ENCODE measurements at places on chromosomes 7 and 10. TPM values are rescaled to one million over a fixed set of nuclear protein-coding genes. Genes with fewer than 3 reads are reported as not detected.

GRCh38 chr7:35260246-35260645, 6.3 kb upstream of the TBX20 start:
- no peaks in the 10 kb centered on the region for H3K4me1 ChIP-seq
- no peak for DNase-seq
- no peak overlapping the region for H3K4me3 ChIP-seq
- H3K27me3 ChIP-seq, result no peaks in the 10 kb centered on the region
- H3K27ac ChIP-seq, result no peak overlapping the region
- no peaks in the 10 kb centered on the region for H3K36me3 ChIP-seq

DNA sequence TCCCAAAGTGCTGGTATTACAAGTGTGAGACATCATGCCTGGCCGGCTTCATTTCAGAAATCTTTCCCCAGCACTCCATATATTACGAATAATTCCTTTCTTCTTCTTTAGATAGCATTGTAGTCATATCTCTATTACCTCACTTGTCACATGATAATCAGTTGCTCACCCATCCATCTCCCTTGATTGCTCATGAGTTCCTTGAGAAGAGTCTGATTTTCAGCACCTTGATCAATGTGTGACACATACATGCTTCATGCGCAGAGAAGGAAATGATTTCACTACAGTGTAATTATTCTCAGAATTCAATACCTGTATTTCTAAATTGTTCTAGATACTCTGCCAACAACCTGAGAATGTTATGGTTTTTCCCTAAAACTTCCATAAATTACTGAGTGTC, 26.7 kb upstream of the GGCT start:
- no peak overlapping the region for H3K27ac ChIP-seq
- no peak for DNase-seq
- no peaks in the 10 kb centered on the region for H3K27me3 ChIP-seq
- no peaks in the 10 kb centered on the region for H3K4me1 ChIP-seq

DNA sequence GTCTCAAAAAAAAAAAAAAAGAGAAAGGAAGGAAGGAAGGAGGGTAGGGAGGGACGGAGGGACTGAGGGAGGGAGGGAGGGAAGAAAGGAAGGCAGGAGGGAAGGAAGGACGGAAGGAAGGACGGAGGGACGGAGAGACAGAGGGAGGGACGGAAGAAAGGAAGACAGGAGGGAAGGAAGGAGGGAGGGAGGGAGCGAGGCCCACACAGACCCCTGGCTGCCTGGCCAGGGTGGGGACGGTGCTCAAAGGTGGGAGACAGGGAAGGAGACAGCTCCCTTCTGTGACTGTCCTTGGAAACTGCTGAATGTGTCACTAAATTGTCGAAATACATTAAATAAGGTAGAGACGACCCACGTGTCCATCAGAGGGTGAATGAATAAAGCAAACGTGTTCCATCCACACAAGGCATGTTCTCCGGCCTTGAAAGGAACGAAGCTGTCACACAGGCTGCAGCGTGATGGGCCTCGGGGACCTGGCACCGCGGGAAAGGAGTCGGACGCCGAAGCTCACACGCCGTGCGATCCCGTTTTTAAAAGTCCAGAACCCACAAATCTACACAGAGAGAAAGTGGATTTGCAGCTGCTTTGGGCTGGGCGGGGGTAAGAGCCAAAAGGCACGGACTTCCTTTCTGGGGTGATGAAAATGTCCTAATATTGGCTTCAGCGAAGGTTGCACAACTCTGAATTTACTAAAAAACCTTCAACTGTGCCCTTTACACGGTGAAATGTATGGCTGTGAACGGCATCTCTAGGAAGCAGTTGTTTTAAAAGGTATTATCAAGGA, 23.3 kb downstream of the ADAP1 start:
- H3K36me3 ChIP-seq, result no peaks in the 10 kb centered on the region
- no peaks in the 10 kb centered on the region for H3K4me1 ChIP-seq
- H3K4me3 ChIP-seq, result no peak overlapping the region
- peak; percentile 41 for DNase-seq
- H3K27ac ChIP-seq, result no peak overlapping the region

- no peaks in the 10 kb centered on the region for H3K36me3 ChIP-seq
- no peak overlapping the region for H3K4me3 ChIP-seq
- H3K27ac ChIP-seq, result no peak overlapping the region
- no peak for DNase-seq
- no peaks in the 10 kb centered on the region for H3K27me3 ChIP-seq
Observed at GRCh38 chr10:130369645-130370381, 233.6 kb downstream of the GLRX3 start.

DNA sequence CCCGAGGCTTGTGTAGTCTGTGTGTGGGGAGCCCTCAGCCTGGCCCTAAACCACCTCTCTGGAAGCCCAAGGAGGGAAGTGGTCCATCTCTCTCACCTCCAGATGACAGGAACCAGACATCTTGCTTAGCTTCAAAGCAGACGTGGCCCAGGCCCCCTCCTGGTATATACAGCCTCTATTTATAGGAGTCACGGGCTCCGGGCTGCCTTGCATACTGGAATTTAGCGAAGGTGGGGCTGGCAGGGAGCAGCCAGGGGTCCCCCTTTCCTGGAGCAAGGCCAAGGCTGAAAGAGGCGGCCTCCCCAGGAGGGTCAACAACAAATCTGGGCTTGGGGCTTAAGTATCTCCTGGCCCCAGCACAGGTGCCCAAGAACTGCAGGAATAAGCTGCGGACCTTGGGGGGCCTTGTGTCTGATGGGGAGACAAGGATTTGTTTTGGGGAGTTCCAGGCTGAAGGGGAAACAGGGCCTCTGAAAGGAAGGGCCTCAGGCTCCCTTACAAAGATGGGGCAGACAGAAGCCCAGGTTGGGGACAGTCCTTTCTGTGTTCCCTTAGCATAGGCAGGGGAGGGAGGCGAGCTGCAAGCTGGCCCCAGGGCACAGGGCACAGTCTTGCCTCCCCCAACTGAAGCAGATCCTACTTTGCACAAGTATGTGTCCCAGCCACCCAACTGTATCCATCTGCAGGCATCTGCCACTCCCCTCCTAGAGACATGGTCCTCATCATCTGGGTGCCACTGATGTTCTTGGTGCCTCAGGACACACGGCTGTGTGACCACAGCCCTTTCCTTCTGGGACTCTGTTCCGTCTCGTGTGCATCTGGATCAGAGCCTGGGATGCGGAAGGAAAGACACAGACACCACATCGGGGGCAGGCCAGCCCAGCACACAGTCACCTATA, 11.9 kb downstream of the ZCCHC24 start:
- H3K27me3 ChIP-seq, result no peaks in the 10 kb centered on the region
- no peak overlapping the region for H3K27ac ChIP-seq

- H3K36me3 ChIP-seq, result no peaks in the 10 kb centered on the region
- no peak overlapping the region for H3K27ac ChIP-seq
- H3K4me3 ChIP-seq, result no peak overlapping the region
- H3K27me3 ChIP-seq, result no peaks in the 10 kb centered on the region
- no peak for DNase-seq
Observed at GRCh38 chr7:144720149-144720548, 115.7 kb downstream of the TPK1 start.

- no peak for DNase-seq
- no peak overlapping the region for H3K27ac ChIP-seq
- H3K4me1 ChIP-seq, result no peaks in the 10 kb centered on the region
Observed at GRCh38 chr7:150977382-150978125, 567 bp downstream of the KCNH2 start.

DNA sequence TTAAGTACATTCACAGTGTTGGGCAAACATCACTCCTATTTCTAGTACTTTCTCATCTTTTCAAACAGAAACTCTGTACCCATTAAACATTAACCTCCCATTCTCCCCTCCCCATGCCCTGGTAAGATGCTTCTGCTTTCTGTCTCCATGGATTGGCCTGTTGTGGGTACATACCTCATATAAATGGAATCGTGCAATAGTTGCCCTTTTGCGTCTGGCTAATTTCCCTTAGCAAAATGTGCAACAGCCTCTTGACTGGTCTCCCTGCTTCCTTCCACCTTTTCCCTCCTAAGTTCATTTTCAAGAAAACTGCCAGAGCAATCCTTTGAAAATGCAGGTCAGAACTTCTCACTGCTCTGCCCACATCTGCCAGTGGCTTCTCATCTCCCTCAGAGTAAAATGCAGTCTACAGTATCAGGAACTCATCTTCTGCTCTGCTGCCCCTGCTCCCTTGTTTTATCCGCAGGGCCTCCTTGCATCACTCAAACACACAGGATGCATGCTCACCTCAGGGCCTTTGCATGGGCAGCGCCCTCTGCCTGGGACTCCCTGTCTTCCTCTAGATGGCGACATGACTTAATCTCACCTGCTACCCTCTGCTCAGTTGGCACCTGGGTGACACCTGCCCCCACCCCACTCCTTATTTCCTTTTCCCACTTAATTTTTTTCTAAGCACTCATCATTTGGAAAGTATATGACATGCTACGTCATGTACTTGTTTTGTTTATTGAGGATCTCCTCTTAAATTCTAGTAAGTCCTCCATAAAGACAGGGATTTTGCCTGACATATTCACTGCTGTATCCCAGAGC, 44.3 kb upstream of the ECHDC3 start:
- no peaks in the 10 kb centered on the region for H3K27me3 ChIP-seq
- no peak overlapping the region for H3K4me3 ChIP-seq
- no peaks in the 10 kb centered on the region for H3K4me1 ChIP-seq
- no peaks in the 10 kb centered on the region for H3K36me3 ChIP-seq
- H3K27ac ChIP-seq, result no peak overlapping the region
- no peak for DNase-seq

- H3K36me3 ChIP-seq, result no peaks in the 10 kb centered on the region
- no peak for DNase-seq
- no peak overlapping the region for H3K4me3 ChIP-seq
- no peaks in the 10 kb centered on the region for H3K4me1 ChIP-seq
Observed at GRCh38 chr7:77685233-77685632, 11.0 kb upstream of the RSBN1L start.

GRCh38 chr7:27846388-27846787, 106.4 kb downstream of the TAX1BP1 start:
- H3K36me3 ChIP-seq, result no peaks in the 10 kb centered on the region
- no peak for DNase-seq
- H3K4me1 ChIP-seq, result no peaks in the 10 kb centered on the region
- no peaks in the 10 kb centered on the region for H3K27me3 ChIP-seq

GRCh38 chr10:91709394-91709798, 76.5 kb upstream of the PPP1R3C start:
- H3K4me1 ChIP-seq, result no peaks in the 10 kb centered on the region
- no peaks in the 10 kb centered on the region for H3K36me3 ChIP-seq
- no peaks in the 10 kb centered on the region for H3K27me3 ChIP-seq
- no peak overlapping the region for H3K4me3 ChIP-seq
- no peak overlapping the region for H3K27ac ChIP-seq

- no peaks in the 10 kb centered on the region for H3K36me3 ChIP-seq
- H3K4me3 ChIP-seq, result no peak overlapping the region
- no peaks in the 10 kb centered on the region for H3K4me1 ChIP-seq
Observed at GRCh38 chr7:120547605-120548004, 274.6 kb downstream of the KCND2 start.

- no peak overlapping the region for H3K27ac ChIP-seq
- H3K4me3 ChIP-seq, result no peak overlapping the region
- DNase-seq, result no peak
Observed at GRCh38 chr7:146346096-146346495, 229.5 kb downstream of the CNTNAP2 start.

- H3K27me3 ChIP-seq, result no peaks in the 10 kb centered on the region
- peak; percentile 22 for DNase-seq
- H3K27ac ChIP-seq, result no peak overlapping the region
- no peak overlapping the region for H3K4me3 ChIP-seq
- no peaks in the 10 kb centered on the region for H3K36me3 ChIP-seq
Observed at GRCh38 chr7:101502466-101503098, 126.5 kb downstream of the MYL10 start.

GRCh38 chr7:155881471-155882350, 69.4 kb upstream of the SHH start:
- H3K27ac ChIP-seq, result no peak overlapping the region
- no peak overlapping the region for H3K4me3 ChIP-seq
- DNase-seq, result peak; percentile 69
- H3K36me3 ChIP-seq, result no peaks in the 10 kb centered on the region

DNA sequence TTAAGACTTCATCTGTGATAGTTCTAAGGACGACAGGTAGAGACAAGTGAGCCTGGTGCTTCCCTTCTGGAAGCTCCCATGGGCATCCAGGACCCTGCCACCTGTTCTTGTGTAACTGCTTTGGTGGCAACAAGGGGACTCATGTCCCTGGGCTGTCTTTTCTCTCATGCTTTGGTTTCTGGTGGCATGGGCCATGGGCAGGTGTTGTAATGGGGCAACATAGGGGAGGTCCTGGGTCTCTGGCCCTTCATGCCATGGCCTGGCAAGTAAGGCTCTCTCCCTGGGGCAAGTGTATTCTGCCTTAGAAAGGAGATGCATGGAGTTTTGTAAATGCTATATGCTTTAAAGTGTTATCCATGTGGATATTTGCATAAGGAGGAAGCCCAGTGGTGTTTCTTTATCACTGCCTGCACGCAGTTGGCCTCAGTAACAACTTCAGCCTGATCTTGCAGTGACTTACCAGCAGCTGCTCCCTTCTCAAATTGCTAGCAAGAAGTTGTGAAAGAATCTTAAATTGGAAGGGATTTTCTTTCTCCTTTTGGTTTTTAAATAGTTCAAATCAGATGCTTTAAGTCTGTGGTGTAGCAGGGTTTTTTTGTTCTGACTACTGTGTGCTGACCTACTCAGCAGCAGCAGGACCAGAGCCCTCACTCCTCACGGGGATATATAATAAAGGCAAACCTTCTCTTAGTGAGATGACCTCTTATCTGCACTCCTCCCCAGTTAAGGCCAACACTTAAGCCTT, 39.9 kb downstream of the OGDH start:
- H3K27ac ChIP-seq, result no peak overlapping the region
- DNase-seq, result no peak
- peaks cover 6% of the 10 kb centered on the region for H3K36me3 ChIP-seq
- no peaks in the 10 kb centered on the region for H3K27me3 ChIP-seq

- H3K4me1 ChIP-seq, result no peaks in the 10 kb centered on the region
- H3K27me3 ChIP-seq, result no peaks in the 10 kb centered on the region
- no peaks in the 10 kb centered on the region for H3K36me3 ChIP-seq
- H3K4me3 ChIP-seq, result no peak overlapping the region
- no peak overlapping the region for H3K27ac ChIP-seq
- no peak for DNase-seq
Observed at GRCh38 chr7:142925413-142925812, 8.1 kb downstream of the TRPV5 start.

DNA sequence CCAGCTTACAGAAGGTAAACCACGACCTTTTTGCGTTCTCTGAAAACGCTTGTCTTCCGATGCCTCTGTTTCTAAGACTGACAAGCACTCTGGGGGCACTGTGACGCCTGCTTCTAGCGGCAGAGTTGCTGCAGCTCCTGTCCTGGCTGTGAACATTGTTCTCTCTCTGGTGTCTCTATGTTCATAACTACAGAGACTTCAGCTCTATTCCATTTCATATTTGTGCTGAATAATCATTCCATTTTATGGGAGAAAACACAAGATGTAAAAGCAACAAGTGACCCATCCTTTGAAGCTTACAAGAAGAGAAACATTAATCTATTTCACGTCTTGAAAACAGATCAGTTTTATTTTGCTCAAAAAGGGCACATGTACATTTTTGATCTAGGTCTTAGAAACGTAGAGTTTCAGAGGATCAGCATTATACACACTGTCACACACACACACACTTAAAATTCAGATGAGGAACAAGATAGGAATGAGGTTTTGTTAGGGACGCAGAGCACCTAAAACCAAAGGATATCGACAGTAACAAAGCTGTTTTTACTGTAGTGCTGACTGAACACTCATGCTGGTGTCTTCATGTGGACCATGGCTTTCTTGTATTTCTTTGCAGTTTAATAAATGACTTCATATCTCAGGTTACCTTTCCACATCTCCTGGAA, 3.0 kb downstream of the IKZF1 start:
- H3K4me1 ChIP-seq, result no peaks in the 10 kb centered on the region
- no peak overlapping the region for H3K4me3 ChIP-seq

Gene SPDYE2B
- not detected for total RNA-seq

Gene FOXI2
- 0.48 TPM for total RNA-seq

Gene GPR26
- total RNA-seq, result not detected

Gene MYL10
- total RNA-seq, result not detected

Gene PRF1
- total RNA-seq, result 3.2 TPM

Gene CABCOCO1
- total RNA-seq, result not detected

Gene SFTPA1
- total RNA-seq, result 1.7 TPM

All from aorta (tissue), 5 donors.